SK-N-MC (cell line): ENCODE measurements at places on chromosomes 11 and 22.

DNA sequence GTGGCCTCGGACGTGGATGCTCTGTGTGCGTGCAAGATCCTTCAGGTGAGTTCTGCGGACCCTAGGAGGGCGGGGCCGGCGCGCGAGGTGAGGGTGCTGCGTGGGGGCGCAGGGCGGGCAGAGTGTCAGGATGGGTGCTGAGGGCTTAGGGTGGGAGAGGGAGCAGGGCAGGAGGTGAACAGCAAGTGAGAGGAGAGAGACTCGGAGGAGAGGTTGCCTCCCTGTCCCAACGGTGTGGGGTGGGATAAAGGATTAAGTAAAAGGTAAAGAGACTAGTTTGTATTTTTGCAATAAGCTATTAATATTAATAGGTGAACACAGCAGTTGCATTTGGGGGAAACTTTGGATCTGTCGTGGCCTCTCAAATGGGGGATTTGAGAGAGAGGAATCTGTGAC lies 451 bp downstream of the CDC45 start:
- no peak for DNase-seq

DNA sequence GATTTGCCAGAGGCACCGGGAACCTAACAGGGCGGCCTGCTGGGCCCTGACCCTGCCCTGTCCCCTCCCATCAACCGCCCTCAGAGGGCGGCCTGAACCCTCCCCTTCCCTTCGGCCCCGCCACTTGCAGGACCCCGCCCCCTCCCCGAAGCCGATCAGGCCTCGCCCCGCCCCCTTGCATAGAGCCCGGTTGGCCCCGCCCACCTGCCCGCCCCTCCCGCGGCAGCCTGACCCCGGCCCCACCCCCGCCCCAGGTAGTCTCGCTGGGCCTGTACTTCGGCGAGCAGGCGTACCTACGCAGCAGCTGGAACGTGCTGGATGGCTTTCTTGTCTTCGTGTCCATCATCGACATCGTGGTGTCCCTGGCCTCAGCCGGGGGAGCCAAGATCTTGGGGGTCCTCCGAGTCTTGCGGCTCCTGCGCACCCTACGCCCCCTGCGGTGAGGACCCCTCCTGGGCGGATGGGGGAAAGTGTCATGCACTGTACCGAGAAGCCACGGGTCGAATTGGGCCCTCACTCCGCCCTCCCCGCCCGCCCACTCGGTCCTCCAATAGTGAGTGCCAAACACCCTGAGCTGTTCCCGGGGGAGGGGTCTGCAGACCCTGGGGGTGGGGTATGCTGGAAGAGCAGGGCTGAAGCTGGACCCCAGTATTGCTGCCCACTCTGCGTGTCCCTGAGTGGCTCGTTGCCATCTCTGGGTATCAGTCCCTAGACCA lies 94.1 kb downstream of the CACNA1I start:
- no peak for DNase-seq

GRCh38 chr22:46528121-46528610 lies 9.3 kb downstream of the CELSR1 start:
- DNase-seq: no peak

GRCh38 chr22:20216863-20217499 lies 51.1 kb downstream of the RTN4R start:
- DNase-seq: no peak

DNA sequence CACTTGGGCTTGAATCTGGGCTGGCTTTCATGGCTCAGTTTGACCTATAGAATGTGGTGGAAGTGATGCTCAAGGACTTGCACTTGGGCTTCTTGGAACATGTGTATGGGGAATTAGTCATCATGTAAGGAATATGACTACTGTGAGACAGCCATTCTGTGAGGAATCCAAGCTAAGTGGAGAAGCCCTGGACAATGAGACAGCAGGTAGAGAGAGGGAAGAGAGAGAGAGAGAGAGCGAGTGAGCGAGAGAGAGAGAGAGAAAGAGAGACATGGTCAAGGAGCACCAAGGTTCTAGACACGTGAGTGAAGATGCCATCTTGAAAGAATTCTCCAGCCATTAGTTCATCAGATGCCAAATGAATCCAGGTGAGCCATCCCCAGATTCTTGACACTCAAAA lies 261.6 kb upstream of the SORL1-AS1 start:
- DNase-seq: no peak

- DNase-seq: no peak
Measured at GRCh38 chr11:7520011-7520942, 6.5 kb downstream of the PPFIBP2 start.
